Effector CD4-positive, alpha-beta T cell (primary cell): ENCODE measurements at places on chromosomes 6 and 20.

DNA sequence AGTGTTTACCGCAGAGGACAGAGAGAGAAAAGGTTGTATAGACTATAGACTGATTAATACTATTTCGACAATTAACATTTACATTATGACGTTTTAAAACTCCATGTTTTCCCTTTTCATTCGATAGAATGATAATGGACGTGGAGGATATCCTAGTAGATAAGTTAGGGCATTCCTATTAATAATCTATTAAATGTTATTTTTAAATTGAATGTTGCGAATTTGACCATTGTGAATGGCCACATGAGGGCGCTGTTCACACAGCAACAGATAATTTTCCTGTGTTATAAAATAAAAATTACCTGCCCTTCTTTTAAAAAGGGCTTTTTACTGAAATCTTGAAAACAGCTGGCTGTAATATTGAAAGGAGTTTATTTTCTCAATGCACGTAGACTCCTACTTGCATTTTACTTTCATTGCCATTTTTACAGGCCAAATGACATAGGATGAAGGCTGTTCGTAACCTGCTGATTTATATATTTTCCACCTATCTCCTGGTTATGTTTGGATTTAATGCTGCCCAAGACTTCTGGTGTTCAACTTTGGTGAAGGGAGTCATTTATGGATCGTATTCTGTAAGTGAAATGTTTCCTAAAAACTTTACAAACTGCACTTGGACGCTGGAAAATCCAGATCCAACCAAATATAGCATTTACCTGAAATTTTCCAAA, 3.3 kb downstream of the ADGRB3 start:
- DNase-seq, result no peak

GRCh38 chr6:160201061-160201460, 57.6 kb downstream of the SLC22A2 start:
- DNase-seq, result no peak

GRCh38 chr6:119129968-119130484, 51.6 kb upstream of the FAM184A start:
- DNase-seq, result no peak

GRCh38 chr6:154433477-154434241, 76.8 kb downstream of the CNKSR3 start:
- DNase-seq, result no peak

DNA sequence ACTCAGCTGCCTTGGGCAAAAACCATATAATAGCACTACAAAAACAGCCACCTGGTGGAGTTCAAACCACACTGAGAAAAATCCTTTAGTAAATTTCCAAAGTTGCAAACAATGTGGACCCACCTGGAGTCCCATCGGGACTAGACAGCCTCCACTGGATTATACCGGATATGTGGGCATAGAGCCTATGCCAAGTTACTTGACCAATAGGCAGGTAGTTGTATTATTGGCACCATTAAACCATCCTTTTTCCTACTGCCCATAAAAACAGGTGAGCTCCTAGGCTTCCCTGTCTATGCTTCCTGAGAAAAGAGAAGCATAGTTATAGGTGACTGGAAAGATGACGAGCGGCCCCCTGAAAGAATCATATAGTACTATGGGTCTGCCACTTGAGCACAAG, 51.7 kb upstream of the ADGRF4 start:
- no peak for DNase-seq

DNA sequence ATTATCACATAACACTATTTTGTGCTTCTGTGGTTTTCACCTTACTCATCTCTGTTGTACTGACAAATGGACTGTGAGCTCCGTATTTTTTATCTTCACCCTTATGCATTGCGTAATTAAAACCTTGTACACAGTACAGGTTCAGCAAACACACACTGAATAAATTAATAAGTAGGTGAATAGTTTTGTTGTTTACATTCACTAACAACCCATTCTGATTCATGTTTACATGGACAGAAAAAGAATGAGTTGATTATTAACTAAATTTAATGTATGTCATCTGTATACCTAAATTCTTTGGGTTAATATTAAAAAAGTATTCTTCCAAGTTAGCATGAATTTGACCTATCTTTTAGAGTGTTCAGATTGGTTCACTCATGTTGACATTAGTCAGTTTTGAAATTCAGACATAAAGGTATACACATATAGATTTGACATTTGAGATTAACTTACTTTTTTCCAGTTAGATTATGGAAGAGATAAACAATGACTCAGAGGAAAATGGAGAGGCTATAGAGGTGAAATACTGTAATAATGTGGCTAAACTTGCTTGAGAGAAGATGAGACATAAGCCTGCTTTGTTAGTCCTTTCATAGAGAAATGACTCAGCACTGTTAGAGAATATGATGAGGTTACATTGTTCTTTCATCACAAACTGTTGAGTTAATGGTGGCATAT, 541.7 kb upstream of the FLRT3 start:
- DNase-seq, result no peak

DNA sequence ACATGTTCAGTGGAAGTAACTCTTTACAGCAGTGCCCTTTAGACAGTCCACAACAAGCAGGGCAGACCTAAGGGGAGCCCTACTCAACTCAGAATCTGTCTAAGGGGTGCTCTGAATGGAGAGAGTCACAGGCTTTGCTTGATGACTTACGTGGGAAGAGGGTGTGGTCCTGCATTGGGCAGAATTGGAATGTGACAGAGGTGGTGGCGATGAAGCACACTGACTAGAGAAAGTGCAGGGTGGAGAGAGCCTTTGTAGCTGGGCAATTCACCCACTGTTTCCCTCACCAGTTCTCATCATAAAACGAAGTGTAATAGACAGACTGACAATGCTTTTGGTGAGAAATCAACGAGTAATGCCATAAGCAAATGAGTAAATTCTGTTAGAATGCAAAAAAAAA, 11.2 kb downstream of the TP53INP2 start:
- DNase-seq, result no peak

DNA sequence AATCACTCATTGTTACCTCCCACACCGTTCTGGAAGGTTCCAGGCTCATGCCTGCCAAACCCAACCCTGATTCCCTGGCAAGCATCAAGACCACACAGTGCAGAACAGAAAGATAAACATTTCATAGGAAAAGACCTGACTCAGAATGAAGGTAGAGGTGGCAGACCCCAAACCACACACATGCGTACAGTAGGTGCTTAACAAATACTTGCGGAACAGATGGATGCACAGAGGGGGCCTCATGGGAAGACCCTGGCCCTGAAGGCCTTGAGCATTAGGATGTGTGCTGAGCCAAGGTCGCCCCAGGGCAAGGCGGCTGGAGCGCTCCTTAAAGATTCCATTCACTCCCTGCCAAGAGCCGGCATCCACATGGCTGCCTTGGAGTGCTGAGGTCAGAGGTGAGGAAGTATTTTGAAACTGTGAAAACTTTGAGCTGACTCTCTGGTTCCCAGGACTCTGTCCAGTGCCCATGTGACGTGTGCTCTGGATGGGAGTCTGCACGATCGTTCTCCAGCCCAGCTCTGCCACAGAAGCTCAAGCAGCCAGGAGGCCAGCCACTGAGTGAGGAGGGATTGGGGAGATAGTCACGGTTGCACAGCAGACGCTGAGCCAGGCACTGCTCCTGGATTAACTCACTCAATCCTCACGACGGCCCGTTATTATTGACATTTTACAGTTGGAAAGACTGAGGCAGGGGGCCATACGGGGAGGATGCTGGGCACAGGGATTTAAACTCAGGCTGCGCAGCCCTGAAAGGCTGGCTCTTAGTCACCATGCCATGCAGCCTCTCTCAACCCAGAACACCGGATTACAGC, 65.5 kb upstream of the AFDN start:
- DNase-seq, result no peak

DNA sequence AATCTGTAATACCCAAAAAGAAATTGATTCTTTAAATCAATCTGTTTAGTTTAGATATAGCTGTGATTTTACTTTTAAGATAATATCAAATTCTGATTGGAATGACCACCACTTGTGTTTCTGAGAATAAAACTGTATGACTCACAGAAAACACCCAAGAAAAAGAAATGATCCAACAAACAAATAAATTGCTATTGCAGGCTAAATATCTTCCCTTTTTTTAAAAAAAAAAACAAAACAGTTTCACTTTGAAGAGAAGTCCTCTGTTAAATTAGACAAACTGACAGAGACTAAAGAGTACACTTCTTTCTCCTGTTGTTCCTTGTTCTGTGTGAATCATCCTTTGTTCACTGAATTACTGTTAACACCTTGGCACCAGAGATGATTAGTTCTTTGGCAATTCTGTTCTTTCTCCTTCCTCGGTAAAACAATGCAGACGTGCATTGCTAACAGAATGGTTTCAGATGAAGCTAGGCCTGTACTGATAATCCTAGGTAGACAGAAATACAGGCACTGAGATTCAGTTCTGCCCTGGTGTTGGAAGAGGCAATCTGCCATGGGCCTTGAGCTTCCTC, 895.2 kb upstream of the CITED2 start:
- no peak for DNase-seq

GRCh38 chr6:28124971-28125353, 553 bp downstream of the ZSCAN16 start:
- DNase-seq, result no peak

GRCh38 chr20:42435230-42435629, 754.5 kb downstream of the PTPRT start:
- DNase-seq, result no peak

- no peak for DNase-seq
Measured at GRCh38 chr6:78483553-78484197, 383.7 kb upstream of the IRAK1BP1 start.

DNA sequence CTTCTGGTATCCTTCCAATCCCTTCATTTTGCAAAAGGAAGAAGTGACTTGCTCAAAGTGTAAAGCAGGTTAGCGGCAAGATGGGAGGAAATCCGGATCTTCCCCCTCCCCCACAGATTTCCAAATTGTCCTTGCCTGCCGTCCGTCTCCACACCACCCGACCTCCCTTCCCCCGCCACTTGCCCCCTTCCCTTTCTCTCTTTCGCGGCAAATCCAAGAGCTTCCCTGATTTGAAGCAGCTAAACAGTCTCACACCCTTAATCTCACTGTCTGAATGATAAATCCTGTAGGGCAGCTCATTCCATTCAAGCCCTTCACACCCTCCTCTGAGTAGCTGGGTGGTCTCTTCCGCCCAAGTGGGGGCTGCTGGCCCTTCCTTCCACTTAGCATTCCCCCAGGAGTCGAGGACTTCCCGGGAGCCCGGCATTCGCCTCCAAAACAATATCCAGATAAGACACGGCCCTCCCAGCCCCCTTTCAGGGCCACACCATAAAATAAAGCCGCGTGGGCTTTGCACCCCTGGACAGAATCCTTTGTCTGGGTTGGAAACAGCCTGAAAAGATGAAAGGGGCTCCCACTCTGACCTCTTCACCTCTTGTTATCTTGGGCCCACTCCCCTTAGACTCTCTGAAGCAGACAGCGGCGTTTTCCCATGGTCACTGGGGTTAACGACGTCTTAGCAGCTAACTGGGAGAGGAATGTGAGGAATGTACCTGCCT, 44.0 kb upstream of the PIM1 start:
- no peak for DNase-seq

GRCh38 chr20:52683761-52684160, 288.4 kb upstream of the TSHZ2 start:
- no peak for DNase-seq
